NCI-H69 (cell line): ENCODE measurements at places on chromosomes 16 and 17.

DNA sequence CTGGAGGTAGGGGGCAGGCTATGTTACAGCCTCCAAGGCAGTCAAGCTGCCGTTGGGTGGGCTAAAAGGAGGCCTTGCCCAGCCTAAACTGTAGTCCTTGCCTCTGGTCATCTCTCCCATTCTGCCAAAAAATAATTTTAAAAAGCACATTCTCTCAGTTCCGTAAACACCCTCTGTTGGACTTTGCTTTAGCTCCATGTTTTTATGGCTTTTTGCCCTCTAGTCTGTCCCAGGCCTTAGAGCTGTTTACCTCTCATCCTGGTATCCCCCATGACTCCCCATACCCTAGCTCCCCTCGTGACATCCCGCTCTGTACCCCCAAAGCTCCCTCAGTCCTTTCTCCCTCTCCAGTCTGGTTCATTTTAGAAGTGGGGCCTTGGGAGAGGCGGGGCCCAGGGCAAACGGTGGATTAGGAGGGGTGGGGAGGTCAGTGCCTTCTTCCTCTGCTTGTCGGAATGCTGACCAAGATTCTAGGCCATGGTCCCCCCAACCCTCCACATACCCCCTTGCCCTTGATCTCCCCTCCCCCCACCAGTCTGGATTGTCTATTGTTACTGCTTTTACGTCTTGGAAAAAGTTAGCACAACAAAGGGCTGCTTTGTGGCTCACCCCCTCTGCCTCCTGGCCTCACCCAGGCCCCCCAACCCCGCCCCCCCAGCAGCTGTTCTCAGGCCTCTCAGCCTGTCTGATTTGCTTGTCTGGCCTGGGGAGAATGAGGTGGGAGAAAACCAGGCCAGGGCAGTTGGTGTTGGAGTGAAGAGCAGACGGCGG, 18.4 kb downstream of the GJD3 start:
- DNase-seq = no peak

- DNase-seq = no peak
Measured at GRCh38 chr17:9707948-9708347, 62.6 kb downstream of the USP43 start.

GRCh38 chr16:66562409-66562808, 3.8 kb upstream of the CMTM1 start:
- DNase-seq = no peak

- DNase-seq = no peak
Measured at GRCh38 chr16:85426806-85427205, 186.3 kb upstream of the GSE1 start.

GRCh38 chr16:4868026-4868425, 20.7 kb downstream of the UBN1 start:
- DNase-seq = no peak

GRCh38 chr17:20774472-20775135, 195.1 kb downstream of the CDRT15L2 start:
- DNase-seq = no peak

DNA sequence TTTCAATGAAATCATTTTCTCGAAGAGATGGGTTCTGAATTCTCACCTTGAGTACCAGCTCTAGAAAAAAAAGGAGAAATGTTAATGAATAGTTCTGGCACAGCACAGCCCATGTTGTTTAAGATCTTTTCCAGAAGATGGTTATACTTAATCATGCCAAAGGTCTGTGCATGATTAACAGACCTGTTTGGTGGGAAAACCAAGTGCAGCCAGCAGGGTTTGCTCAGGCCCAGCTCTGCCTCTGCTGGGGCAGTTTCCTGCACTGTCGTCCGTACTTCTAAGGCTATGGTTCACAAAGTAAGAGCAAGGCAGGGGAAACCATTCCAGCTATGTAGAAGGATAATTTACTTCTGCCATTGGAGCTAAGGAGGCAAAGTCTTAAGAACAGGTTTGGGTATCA, 10.7 kb downstream of the ANKRD40 start:
- DNase-seq = no peak

DNA sequence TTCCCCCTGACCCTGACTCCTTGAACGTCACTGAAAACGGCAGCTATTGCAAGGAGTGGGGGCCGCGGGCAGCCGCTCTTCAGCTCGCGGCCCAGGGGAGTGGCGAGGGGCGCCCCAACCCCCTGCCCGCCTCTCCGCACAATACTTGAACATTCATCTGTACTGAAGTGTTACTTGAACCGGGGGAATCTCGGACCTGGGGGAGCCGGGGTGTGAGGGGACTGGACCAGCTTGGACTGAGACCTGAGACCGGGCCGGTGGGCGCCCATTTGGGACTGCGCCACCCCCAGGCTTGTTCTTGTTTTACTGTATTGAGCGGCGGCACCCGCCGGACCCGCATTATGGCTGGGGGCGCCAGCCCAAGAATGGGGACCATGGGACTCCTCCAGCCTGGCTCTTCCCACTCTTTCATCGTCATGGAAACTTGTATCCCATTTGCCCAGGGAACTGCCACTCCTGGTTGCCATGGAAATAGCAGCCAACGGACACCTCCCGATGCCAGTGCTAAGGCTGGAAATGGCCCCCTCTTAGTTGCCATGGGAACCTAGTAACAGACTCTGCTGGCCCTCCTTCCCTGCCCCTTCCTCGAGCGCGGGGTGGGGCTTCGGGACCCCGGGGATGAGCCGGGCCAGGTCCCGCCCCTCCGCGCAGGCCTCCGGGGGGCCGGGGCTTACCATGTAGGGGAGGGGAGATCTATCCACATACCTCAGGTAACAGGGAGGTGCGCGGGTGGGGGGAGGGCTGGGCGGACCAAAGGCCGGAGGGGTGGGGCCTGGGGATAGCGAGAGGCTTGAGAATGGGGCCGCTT, 805 bp upstream of the ORAI3 start:
- peak; percentile 74 for DNase-seq

DNA sequence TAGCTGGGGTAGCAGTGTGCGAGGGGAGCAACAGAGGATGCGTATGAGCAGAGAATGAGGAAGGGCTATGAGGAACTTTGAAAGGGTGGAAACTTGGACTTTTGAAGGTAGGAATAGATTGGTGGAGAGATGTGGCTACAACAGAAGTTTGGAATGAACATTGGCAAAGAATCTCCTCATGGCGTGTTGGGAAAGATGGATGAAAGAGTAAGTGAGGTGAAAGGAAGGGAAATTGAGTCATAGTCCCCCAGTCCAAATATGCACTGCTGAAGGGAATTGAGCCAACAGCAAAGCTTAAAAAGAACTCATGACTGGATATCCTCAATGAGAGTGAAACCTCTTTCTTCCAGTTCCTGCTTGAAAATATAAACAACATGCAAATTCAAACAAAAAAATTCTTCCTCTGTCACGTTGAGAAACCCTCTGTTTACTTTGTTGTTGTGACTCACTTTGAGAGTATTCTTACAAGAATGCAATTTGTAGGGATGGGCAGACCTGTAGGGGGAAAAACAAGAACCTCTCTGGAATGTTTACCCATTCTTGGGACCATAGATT, 313.2 kb upstream of the KCNJ16 start:
- no peak for DNase-seq

DNA sequence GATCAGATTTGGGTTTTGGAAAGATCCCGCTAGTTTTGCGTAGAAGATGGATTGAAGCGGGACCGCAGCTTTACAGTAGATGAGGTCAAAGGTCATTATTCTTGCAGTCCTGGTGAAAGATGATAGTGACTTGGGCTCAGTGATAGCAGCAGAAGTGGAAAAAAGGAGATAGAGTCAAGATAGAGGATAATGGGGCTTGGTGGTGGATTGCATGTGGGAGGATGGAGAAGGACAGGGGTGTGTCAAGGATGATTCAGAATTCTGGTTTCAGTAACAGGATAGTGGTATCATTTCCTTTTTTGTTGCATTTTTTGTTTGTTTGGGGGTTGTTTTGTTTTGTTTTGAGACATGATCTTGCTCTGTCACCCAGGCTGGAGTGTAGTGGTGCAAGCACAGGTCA, 28.7 kb downstream of the CHD9NB start:
- no peak for DNase-seq

- no peak for DNase-seq
Measured at GRCh38 chr16:88464447-88465318, 11.6 kb downstream of the ZFPM1 start.

- no peak for DNase-seq
Measured at GRCh38 chr16:12063004-12063395, 86.5 kb downstream of the SNX29 start.

GRCh38 chr17:75504347-75505151, 10.8 kb downstream of the CASKIN2 start:
- DNase-seq = peak; percentile 46

- DNase-seq = no peak
Measured at GRCh38 chr17:29157310-29157709, 22.9 kb downstream of the MYO18A start.
